ENCODE measurements at places on chromosomes 16 and 17.

DNA sequence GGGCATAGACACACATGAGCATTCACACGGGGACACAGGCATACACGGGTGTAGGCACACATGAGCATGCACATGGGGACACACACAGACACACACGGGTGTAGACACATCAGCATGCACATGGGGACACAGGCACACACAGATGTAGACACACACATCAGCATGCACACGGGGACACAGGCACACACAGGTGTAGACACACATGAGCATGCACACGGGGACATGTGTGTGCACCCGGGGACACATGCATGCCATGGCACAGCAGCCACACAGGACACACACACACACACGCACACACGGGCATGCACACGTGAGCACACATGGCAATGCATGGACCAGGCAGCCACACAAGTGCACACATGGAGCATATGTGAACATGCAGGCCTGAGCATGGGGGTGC is 5.2 kb upstream of the DCXR start:
- no peak for DNase-seq

DNA sequence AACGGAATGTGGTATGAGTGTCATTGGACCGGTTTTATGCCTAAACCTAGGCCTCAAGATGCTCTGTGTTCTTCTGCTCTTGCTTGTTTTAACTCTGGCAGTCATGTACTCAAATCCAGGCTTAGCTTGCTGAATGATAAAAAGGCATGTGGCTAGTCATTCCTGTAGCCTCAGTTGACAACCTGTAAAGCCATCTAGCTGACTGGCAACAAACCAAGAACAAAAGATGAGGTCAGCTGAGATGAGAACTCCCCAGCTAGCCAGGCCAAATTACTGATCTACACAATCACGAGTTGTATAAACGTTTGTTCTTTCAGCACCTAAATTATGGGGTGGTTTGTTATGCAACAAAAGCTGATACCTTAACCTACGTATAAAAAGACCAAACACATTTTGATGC is 1406.0 kb upstream of the CDH8 start:
- no peak for DNase-seq

GRCh38 chr16:30485818-30486436 is 13.4 kb downstream of the ITGAL start:
- no peak for DNase-seq

GRCh38 chr16:55559233-55559632 is 7.3 kb upstream of the CAPNS2 start:
- no peak for DNase-seq

- no peak for DNase-seq
These were observed 116.3 kb downstream of the SOX9 start for GRCh38 chr17:72236980-72237633.

DNA sequence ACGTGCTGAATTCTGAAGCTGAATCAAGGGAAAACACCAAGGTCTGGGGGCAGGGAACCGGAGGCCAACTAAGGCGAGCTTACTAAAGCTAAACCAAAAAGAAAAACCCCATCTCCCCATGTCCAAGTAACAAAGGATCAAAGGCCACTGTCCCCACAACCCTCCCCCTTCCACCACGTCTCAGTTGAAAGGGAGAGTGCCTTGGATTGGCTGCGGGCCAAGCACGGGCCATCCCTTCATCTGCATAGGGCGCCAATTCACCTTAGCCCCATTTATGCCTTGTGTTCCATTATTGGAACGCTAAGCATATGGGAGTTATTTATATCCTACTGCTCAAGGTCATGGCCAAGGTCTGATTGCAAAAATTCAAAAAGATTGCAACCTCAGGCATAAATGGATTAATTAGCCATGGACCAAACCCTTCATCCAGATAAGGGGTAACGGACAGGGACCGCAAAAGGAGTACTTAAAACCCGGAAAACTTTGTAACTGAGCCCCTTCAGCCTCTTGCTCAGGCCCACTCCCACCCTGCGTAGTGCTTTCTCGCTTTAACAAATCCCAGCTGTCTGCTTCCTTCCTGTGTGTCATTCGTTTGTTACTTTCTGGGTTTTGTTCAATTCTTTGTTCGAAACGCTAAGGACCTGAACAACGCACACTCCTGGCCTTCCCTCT is 740 bp upstream of the ATP6V0D1 start:
- peak; percentile 50 for DNase-seq

DNA sequence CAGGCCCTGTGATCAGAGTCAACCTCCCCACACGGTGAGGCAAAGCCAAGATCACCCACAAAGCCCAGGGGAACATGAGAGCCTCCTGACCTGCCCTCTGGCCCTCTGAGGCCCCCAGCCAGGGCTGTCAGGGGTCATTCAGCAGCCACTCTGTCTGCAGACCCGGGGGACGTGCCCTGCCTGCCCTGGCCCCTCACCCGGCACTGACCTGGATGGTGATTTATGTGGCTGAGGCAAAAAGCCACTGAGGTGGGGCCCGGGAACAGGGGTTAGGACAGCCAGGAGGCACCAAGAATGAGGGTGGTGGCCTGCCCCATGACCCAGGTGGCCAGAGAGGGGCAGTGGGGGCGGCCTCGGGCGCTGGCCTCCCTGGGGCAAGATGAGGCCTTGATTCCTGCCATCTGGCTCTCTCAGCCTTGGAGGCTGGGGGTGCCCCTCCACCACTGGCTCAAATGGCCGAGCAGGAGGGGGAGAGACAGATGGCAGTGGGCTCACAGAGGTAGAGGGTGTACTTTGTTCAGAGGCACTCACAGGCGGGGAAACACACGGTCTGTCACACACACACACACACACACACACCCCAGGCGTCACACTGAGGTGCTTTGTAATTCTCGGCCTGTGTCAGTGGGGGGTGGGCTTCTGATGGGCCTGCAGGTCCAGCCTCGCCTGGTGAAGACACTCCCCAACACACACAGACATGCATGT is 174.0 kb upstream of the GSE1 start:
- no peak for DNase-seq

- no peak for DNase-seq
These were observed 33.7 kb upstream of the HSBP1 start for GRCh38 chr16:83774066-83774465.

- DNase-seq = no peak
These were observed 5.5 kb upstream of the TGFB1I1 start for GRCh38 chr16:31466381-31466841.

DNA sequence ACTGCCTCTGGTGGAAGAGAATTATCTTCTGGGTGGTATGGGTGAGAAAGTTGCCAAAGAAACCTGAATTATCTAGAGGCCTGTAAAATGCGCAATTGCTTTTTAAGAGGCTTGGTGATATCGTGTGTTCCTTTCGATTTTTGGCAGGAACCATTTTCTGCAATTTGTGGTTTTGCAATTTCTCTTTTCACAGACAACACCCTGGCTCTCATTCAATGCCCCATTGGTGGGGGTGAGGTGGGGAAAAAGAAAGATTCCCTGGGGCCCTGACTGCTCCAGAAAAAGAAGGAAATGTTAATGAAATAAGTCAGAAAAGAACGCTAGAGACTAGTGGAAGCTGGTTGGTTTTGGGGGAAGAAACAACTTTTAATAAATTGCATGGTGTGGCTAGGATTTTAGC is 77.4 kb downstream of the ANKFN1 start:
- no peak for DNase-seq

DNA sequence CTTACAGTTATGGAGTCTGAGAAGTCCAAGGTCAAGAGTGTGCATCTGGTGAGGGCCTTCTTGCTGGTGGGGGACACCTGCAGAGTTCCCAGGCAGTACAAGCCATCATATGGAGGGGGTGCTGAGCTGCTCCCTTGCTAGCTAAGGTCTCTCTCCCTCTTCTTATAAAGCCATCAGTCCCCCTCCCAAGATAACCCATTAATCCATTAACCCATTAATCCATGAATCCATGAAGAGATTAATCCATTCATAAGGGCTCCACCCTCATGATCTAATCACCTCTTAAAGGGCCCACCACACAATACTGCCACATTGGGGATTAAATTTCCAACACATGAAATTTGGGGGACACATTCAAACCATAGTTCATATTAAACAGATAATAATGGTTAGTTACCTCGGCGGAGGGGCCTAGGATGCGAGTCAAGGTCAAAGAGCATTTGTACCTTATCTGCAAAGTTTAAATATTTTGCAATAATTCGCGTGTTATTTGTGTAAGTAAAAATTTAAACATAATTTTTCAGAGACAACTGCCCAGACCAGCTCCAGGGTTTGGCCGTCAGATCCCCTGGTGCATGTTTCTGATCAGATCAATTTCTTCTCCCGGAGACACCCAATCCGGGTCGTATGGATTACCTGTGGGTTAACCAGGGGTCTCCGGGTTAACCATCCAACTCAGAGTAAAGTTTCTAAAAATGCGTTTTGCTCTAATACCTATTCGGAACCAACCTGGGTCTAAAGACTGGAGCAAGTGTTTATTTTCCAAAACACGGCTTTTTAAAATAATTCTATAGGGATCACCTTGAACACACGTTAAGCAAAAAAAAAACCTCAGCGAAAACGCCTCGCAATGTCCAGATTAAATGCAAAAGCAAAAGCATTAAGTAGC is 740 bp upstream of the POLR3E start:
- DNase-seq = no peak

DNA sequence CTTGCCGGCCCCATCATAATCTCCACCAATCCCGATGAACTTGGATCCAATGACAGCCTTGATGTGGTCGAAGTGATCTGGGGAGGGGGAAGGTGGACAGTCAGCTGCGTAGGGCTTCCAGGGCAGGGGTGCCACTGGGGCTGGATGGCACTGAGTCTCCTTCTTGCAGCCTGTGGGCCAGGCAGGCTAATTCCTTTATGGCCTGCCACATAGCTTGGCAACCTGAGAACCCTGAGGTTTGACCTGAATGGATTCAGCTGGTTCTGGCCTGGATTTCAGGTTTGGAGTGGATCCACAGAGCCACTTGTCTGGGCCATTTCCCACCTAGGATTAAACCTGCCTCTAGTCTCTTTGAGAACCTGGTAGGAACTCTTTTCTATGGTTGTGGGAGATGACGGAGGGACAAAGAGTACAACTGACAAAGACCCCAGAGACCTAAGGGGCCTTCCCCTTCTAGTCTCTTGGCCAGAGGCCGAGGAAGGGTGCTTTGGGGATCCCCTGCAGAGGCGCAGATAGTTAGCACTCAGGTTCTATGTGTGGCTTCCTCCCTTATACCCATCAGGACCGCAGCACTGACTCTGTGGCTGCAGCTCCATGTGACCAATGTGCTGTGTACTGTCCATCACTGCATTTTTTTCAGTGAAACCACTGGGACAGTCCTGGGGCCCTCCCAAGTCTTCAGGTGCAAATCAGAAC is 9.2 kb upstream of the DPEP3 start:
- DNase-seq = no peak

DNA sequence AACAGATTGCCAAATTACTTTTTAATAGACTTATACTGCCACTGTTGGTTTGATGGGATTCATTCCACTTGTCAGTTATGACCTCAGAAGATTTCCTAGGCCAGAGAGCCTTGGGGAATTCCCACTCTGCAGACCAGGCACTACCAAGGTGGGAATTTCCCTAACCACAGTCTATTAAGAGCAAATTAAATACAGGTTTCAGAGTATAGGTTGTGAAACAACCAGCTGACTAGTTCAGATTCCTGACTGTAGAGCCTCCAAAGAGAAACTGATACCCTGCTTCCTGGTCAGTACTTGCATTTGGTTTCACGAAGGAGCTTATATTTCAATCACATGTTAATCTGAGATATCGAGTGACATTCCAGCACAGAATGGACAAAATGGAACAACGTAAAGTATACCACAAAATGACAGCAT is 186.5 kb downstream of the STX8 start:
- DNase-seq = no peak

- no peak for DNase-seq
These were observed 24.0 kb downstream of the PDIA2 start for GRCh38 chr16:306911-307370.

GRCh38 chr16:89374393-89374960 is 115.9 kb downstream of the ANKRD11 start:
- DNase-seq = peak; percentile 49

DNA sequence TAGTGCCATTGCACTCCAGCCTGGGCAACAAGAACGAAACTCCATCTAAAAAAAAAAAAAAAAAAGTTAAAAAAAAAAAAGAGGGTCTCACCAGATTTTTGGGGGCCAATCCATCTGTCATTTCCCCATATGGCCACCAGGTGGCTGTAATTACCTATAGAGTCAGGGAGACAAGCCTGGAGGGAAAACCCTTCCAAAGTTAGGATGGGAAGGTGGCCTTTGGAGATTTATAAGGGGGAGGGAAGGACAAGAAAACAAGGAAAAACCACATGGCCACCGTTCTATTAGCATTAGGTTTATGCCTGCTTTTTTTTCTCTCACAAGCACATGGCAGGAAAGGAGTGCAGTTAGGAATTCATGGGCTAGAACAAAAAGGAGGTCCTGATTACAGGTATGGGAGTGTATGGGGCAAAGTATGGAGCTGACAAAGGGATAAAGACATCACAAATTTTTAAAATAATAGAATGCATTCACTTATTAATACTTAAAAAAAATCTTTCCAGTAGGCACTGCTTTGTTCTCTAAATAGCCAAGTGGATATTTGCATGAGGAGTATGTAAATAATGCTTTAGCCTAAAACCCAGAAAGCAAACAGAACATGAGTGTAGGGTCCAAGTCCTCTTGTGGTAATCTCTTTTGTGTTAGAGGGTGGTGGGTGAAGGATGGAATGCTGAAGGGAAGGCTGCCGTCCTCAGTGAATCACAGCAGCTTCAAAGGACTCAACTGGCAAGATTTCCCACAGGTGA is 5.1 kb downstream of the CYB5D1 start:
- no peak for DNase-seq

DNA sequence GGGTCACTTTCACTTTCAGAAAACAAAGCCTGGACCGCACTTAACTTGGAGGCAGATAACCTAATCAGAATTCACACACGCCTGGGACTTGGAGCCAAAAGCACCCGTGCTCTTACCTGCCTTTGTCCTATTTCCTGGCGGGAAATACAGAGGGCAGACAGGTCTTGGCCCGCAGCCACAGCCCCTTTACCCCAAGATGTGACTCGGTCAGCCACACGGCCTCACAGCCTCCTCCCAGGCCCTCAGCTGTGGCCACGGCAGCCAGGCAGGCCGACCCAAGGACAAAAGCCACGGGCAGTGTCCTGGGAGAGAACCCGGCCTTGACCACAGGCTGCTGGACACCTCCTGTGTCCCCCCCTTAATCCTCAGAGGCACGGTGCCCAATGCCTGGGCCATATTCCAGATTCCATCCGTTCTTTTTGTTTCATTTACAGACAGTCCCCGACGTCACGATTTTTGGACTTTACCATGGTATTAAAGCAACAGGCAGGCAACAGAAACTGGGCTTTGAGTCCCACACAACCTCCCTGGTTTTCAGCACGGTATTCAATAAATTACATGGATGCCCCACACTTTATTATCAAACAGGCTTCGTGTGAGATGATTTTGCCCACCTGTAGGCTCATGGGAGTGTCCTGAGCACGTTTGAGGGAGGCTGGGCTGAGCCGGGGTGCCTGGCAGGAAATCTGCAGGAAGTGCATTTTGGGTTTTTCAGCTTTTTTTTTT is 30.1 kb upstream of the GAA start:
- DNase-seq = peak; percentile 27
